Activated naive CD8-positive, alpha-beta T cell treated with anti-CD3 and anti-CD28 coated beads for 36 hours (primary cell): ENCODE measurements at places on chromosomes 7 and 10.

GRCh38 chr7:50147951-50148808 is 55.1 kb upstream of the ZPBP start:
- DNase-seq, result peak; percentile 48

DNA sequence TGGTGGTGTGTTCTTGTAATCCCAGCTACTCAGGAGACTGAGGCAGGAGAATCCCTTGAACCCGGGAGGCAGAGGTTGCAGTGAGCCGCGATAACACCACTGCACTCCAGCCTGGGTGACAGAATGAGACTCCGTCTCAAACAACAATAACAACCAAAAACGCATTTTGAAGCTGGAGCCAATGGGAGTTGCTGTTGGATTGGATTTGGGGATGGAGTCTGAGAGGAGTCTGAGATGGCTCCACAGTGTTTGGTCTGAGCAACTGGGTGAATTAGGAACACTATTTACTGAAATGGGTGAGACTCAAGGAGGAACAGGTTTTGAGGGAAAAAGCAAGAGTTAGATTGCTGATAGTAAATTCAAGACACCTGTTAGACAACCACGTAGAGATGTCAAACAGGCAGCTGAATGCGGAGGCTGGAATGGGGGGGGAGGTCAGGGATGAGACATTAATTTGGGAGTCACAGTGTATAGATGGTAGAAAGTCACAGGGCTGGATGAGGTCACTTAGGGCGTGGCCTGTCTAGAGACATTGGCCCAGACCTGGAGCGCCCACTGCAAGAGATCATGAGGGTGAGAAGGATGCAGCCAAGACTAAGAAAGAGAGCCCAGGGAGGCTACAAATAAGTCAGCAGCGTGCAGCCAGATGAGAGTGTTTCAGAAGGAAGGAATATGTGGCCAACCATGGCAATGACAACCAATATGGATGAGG is 56.4 kb downstream of the CYCS start:
- DNase-seq, result no peak

GRCh38 chr7:22680482-22680911 is 46.5 kb upstream of the IL6 start:
- no peak for DNase-seq

GRCh38 chr10:29734962-29735627 is 100.3 kb upstream of the SVIL start:
- DNase-seq, result peak; percentile 67

DNA sequence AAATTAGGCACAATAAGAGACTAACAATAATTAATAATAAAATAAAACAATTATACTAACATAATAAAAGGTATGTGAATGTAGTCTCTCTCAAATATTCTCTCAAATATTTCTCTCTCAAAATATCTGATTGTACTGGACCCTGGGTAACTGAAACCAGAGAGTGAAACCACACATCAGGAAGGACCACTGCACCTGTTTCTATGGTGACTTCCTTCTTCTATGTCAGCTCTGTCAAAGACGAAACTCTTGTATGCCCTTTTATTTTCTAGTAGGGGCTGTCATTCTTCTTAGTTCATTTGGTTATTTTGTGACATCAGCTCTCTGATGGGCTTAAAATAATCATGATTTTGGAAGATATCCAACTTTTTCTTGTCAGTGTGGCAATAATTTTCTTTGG is 428.0 kb upstream of the TPK1 start:
- DNase-seq, result no peak
